ENCODE measurements at places on chromosomes 7 and 10.

- no peak for DNase-seq
These were observed 69.1 kb downstream of the ZMIZ1 start for GRCh38 chr10:79137826-79138225.

DNA sequence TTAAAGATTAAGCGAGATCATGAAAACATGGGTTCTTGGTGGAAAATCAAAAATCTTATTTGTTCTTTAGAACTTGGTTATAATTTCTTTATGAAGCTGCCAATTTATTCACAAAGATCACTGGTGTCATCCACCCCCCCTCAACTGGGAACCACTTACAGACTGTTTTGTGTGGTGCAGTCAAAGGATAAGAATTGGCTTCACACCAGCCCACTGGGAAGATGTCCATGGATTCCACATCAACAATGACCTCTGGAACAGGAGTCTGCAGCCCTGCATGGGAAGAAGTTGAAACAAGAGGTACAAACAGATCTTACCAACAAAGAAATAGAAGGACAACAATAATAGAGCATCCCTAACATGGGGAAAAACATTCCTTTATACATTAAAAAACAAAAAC lies 205.2 kb downstream of the SFMBT2 start:
- DNase-seq: no peak

GRCh38 chr7:20786779-20787659 lies at the start of gene SP8:
Gene SP8, minus strand, starts transcription at chr7:20786886. Its CDS starts 88 bp downstream, at chr7:20786798.
- no peak for DNase-seq

DNA sequence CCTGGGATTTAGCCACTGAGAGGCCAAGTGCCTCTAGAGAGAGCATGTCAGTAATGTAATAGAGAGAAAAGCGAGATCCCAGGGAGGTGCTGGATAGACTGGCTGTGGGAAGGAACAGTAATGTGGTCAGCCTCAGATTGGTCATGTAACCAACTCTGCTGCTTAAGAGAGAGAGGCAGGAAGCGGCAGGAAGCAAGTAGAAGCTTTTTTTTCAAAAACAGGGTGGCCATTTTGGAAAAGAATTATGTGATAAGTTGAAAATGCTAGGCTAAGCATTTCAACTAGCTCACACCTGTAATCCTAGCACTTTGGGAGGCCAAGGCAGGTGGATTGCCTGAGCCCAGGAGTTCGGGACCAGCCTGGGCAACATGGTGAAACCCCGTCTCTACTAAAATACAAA lies 3.7 kb upstream of the PCOLCE start:
- no peak for DNase-seq

DNA sequence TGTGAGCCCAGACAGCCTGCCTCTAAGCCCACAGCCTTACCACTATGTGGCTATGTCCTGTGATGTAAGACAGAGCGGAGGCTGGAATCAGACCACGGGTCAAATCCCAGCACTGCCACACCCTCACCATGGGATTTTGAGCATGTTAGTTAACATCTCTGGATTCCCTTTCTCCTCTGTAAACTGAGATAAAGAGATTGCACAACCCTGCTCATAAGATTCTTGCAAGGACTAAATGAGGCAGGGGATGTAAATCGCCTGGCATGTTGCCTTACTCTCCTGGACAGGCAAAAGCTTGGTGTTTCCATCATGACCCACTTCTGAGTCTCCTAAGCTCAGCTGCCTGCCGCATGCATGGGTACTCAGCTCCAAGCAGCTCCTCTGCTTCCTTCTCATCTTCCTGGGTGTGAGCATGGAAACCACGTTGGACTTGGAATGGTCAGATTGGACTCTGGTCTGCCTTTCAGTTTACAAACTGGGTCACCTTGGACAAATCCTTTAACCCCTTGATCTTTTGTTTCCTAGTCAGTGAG lies 41.3 kb upstream of the MTURN start:
- DNase-seq: no peak

DNA sequence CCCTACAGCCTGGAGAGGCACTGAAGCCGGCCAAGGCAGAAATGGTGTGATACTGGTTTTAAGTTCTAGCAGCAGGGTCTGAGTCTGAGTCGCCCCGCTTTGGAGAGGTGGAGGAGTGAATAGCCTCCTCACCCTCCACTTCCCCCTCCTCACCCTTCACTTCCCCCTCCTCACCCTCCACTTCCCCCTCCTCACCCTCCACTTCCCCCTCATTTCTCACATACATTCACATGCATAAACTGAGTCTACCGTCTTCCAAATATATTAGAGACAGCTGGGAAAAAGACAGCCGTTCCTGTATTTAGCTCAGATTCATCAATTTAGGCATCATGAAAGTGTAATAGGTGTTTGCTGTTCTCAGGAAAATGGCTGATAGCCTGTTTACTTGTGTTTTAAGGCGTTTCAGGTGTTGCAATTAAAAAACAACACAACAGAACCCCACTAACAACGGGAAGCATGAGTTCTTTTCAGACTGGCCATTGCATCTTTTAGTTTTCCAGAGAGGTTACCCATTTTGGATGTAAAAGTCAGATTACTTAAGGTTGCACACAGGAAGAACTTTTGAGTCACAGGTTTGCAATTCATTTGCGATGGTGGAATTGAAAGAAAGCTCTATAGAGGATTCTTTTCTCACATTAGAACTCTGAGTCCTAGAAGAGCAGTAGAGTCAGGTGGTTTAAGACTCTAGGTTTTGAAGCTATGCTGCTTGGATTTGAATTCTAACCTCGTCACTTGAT lies 861 bp downstream of the NRBF2 start:
- no peak for DNase-seq

DNA sequence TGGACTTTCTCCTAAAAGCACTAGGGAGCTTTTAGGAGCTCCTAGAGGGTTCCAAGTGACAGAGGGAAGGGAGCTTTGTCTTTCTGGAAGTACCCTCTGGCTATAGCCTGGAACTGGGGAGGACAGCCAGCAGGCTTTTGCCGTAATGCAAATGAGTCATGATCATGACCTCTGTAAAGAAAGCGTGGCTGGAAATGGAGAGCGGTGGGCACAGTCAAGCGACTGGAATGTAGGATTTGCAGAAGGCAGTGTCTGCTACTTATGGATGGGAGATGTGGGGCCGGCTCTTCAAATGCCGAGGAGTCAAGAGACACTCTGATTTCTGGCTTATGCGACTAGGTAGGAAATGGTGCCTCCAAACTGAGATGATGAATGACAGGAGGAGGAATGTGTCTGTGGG lies 34.6 kb upstream of the PLPP4 start:
- peak; percentile 81 for DNase-seq

- no peak for DNase-seq
These were observed 68.7 kb downstream of the CYCS start for GRCh38 chr7:25056368-25056767.

- DNase-seq: no peak
These were observed 66.5 kb downstream of the SYPL1 start for GRCh38 chr7:106045586-106045985.

DNA sequence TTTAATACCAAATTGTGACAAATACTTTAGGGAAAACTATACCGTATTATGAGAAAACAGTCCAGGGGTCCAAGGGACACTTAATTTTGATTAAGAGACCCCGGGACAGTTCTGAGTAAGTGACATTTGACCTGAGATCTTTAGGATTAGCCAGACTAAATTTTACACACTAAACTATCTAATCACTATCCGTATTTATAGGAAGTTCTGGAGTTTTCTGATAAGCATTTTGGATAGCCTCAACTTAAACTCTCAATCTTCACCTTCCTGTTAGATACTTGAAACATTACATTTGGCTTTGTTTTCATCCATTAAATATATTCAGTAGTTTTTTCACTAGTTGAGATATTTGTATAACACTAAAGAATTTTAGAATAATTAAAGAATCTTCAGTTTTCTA lies 5.4 kb downstream of the PIK3CG start:
- DNase-seq: no peak
